ENCODE measurements at places on chromosomes 6 and 20.
A peak's percentile ranks its signal among the peaks of the same experiment; 100 is the strongest.

- DNase-seq = no peak
These were observed 17.6 kb downstream of the TRDN start for GRCh38 chr6:123619156-123619555.

DNA sequence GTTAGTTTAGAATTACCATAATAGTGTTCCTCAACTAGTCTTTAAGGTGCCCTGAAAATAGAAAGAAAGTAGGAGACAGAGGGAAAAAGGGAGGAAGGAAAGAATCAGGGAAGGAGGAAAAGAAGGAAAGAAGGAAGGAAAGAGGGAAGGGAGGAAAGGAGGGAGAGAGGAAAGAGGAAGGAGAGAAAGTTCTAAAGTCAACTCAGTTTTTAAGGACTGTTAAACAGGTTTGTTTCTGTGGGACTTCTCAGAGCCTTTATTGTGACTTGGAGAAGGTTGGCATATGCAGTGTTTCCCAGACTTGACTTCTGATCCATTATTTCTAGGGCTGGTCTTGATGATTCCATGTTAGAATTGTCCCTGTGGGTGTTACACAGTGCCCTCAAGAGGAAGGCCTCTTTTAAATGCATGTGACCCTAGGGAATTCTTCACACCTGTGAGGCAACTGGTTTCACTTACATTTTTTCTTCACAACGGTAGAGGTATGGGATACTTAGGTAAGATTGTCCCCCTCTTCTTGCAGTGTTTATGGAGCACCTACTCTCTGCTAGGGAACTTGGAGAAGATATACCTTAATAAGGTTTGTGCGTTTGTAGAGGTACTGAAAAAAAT, 132.7 kb upstream of the GMDS start:
- no peak for DNase-seq

- DNase-seq = no peak
These were observed 40.1 kb downstream of the SLX4IP start for GRCh38 chr20:10475225-10475624.

DNA sequence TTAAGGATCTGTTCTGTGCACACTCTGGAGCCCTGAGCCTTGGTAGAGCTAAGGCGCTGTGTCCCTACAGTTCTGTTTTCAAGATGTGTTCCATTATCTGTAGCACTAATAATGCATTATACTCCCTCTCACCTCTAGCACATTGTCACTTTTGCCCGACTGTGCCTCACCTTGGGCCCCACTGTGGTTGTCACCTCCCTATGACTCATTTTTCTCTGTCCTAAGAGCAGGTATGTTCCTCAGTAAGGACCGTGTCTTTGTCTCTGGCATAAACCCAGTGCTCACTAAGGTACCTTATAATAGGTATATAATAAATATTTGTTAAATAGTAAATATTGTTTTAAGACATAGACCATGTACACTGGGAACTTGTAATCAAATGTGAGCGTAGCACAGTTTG, 942.5 kb upstream of the CITED2 start:
- no peak for DNase-seq

DNA sequence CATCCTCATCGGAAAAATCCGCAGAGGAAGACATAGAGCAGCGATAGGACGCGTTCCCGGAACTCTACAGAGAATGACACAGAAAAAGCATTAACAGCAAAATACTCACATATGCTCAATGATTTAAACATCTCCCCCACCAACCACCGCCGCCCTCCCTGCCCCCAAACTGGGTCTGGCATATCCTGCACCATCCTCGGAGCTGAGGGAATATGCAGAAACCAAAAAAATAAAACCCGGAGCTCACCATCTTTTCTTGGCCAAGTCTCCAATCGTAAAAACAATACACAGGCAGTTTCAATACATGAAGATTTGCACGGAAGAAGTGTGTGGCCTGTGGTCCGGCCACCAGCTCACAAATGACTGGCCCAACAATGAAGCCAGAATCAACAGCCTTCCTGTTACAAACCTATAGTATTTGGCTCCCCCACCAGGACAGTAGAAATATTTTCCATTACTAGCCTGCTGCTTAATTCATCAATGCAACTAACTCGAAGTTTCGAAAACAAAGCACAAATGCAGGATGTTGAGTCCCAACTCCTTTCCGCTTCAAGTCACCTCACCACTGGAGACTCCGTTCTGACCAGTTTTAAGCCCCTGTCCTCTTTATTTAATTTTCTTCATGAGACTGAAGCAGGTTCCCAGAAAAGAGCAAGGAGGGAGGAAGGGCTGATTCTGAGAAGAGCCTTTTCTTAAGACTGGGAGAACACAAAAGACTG, 103.2 kb upstream of the BEND6 start:
- DNase-seq = peak; percentile 94

DNA sequence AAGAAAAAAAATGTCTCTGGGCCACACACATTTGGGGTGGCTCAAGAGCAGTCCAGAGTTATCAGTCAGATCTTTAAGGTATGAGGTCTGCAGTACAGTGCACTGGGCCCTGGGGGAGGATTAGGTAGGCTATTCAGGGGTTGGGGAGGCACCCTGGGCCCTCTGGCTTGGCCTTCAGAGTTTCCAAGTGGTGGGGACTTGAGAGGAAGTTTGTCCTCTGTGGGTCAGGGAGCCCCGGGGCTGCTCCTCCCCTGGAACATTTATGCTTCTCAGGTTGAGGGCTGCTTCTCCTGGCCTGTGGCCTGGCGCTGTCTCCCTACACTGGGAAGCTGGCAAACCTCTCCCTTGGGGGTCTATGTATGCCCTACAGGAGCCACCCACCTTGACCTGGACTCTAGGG, 46.0 kb downstream of the PTK7 start:
- DNase-seq = no peak

DNA sequence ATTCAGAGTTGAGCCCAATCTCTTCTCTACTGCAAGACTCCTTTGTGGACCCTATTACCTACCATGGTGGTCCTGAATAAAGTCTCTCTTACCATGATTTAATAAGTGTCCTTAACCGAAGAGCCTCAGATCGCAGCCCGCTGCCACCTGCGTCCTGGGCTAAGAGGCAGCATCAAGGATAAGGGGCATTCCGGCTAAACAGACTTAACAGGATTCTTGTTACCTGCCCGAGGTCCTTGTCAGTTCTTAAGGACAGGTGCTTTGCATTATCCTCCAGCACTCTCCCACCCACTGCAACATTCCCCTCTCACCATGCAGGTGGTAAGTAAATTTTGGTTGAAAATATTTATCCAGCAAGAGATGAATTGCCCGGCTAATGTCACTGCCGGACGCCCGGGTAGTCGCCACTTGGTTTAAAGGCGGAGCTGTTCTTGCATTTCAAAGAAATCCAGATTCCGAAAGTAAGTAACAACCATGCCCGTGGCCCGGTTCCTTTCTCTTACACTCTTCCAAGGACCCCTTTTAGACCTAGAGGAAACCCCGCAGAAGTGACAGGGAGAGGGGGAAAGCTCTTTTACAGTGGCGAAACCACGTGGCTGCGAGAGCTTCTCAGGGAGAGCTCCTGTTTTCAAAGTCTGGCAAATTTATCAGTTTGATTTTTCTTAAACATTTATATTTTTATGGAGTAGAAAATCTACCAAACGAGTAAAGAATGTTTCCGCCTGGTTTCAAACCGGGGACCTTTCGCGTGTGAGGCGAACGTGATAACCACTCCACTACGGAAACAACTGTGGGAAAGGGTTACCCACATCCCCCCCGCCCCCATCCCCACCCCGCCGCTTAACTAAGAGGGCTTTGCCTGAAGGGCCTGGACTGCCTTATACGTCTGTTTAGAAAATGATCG, 41.9 kb upstream of the PRSS16 start:
- DNase-seq = no peak

- no peak for DNase-seq
These were observed 71.5 kb upstream of the ATXN1 start for GRCh38 chr6:16832721-16833120.

GRCh38 chr20:35108921-35109320, 16.3 kb upstream of the TRPC4AP start:
- no peak for DNase-seq

GRCh38 chr20:57658833-57659516, 38.7 kb upstream of the ZBP1 start:
- DNase-seq = no peak

DNA sequence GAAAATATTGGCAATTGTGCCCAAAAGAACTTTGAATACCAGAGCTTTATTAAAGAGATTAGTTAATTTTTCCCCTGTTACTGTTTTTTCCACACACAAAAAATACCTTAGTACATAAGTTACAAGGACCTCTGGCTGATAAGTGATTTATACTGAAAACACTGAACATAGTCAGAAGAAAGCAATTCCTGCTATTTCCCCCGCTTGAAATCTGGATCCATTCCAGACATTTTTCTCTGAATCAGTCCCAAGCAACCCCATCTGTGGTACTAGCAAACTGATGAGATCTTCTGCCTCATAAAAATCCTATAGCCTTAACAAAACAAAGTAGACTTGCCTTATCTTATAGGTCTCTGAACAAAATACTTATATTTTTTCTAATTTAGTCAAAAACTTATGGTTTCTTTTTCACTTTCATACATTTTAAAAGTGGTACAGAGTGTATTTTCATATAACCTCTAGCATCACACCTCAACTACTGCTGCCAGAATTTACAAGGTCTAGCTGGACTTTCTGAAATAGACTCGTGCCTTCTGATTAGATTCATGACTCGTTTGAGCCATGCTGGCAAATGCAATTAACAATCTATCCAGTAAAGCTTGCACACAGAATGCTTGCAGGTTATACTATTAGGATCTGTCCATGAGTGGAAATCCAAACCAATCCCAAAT, 111.9 kb downstream of the TBX18 start:
- DNase-seq = peak; percentile 92

DNA sequence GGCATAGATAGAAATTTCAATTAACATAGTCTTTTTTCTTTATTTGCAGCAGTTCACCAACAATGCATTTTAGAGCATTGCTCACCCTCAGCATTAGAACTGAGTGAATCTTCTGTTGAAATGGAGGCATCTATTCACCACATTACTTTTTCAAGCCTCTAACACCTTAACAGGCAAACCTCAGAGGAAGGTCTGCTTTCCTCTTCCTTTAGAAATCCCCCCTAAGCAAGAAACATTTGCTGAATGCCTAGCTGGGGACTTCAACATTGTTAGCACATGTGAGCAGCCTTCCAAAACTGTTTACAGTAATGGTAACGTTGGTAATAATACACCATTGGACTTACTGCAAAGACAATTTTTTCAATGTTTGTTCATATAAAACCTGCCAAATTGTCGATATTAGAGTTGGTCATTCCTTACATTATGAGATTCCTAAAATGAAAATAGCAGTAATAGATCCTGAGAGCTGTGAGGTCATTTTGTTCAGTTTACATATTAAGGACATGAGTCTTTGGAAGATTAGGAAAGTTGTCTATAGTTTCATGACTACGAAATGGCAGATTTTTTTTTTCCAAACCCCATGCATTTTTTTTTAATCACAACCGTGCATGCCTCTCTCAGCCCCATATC, 20.6 kb upstream of the AKIRIN2 start:
- DNase-seq = no peak

- no peak for DNase-seq
These were observed 101.4 kb downstream of the PACRG start for GRCh38 chr6:162829013-162829742.

- DNase-seq = no peak
These were observed 270.0 kb upstream of the CDYL start for GRCh38 chr6:4506223-4506622.

GRCh38 chr6:3438190-3439167, 18.4 kb downstream of the SLC22A23 start:
- DNase-seq = peak; percentile 84

GRCh38 chr6:138774370-138774769, 801 bp downstream of the CCDC28A start:
- peak; percentile 30 for DNase-seq

DNA sequence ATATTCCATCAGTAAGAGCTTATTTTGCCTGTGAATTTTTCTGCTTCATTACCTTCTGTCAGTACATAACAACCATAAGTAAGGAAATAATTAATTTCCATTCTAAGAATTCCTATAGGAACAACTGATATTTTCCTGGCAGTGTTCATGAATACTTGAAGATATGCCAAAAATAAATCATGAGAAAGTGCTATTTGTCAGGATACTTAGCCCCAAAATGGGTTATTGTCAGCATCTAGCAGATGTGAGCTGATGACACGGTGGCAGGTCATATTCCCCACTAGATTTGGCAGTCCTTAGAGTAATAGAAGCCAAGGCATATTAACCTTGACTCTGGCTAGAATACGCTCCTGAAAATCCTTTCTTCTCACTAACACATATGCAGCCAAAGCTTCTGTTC, 43.2 kb upstream of the CRISP1 start:
- DNase-seq = no peak

- DNase-seq = no peak
These were observed 4.8 kb downstream of the BCAS1 start for GRCh38 chr20:54065601-54066038.

DNA sequence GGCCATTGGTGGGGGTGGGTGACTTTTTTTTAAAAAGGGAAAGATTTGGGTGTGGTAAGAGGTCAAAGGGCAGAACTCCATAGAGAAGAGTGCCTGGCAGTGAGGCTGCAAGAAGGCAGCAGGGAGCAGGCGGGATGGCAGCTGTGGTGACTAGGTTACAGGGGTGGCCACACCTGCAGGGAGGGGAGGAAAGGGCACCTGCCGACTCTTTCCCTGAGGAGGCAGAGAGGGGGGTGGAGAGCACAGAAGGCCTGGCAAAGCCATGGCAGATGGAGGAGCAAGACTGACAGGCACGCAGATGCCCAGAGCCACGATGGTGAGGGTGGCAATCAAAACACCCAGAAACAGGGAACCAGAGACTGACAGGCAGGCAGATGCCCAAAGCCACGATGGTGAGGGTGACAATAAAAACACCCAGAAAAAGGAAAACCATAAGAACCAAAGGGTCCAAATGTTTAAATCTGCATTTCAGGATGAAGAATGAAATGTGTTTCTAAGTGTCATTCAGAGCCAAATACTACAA, 19.3 kb downstream of the CST7 start:
- no peak for DNase-seq

DNA sequence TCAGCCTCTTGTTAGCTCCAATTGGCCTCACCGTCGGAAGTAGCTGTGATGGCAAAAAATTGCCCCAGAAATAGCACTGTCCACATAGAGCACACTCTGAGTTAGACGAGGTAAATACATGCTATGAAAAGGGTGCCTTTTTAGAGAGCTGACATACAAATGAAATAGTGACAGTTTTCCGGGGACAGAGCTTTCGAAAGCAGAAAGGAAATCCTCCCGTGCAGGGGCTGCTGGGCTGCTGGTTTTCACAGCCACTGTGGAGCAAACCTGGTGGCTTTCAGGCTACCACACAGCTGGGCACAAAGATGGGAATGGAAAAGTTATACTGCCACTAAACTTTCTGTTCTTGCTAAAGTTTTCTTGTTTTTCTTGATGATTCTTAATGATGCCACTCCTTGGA, 8.3 kb downstream of the SLPI start:
- DNase-seq = no peak

DNA sequence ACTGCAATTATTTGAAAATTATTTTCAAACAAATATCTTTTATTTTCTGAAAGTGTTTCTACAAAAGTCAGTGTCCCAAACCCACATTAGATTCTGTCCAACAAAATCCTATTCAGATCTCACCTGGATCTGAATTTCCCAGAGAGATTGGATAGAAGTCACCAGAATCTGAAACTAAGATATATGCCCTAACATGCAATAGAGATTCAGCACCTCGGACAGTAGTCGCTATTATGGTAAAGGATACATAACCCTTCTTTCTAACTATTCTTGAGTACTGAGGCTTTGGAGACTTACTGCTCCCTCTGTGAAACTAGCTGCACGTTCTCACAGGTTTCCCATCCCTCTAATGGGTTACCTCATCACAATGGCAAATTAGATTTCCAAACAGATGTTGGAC, 151.4 kb downstream of the ID4 start:
- peak; percentile 4 for DNase-seq

GRCh38 chr6:11222385-11223277, 9.8 kb downstream of the NEDD9 start:
- DNase-seq = peak; percentile 9

Measured in lung microvascular endothelial cell (primary cell).